ENCODE measurements at places on chromosomes 16 and 17.

GRCh38 chr16:52383640-52384292 lies 163.2 kb downstream of the TOX3 start:
- H3K4me3 ChIP-seq = no peak overlapping the region
- no peak overlapping the region for H3K27ac ChIP-seq
- no peaks in the 10 kb centered on the region for H3K4me1 ChIP-seq
- no peaks in the 10 kb centered on the region for H3K36me3 ChIP-seq
- no peaks in the 10 kb centered on the region for H3K27me3 ChIP-seq

DNA sequence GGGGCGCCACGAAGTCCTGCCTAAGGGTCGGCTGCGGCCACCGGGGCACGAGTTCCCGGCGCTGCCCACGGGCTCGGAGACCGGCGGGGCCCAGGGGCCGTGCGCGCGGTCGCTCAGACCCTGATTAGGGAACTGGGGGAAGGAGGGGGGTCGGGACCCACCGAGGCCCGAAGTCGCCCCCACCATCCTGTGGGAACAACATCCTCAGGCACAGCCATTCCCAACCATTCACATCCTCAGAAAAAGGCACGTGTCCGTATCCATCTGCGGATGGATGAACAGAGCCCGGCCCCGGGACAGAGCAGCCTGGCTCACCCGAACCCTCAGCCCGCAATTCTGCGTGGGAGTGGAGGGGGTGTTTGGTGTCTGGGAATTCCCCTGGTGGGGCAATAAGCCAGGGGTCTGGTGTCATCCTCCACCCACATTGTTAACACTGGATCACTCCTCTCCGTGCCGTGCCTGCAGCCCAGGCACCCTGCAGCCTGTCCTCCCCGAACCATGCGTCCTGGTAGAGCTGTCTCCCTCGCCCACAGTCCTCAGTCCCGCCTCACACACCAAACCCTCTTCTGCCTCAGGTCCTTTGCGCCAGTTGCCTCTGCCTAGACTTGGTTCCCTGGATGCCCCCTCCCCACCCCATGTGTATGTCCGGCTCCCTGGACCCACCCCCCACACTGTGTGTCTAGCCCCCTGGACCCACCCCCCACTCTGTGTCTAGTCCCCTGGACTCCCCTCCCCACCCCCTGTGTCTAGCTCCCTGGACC lies 789 bp upstream of the CCDC57 start:
- no peak for DNase-seq
- H3K27ac ChIP-seq = peak overlapping the region; percentile 85
- no peaks in the 10 kb centered on the region for H3K36me3 ChIP-seq
- peaks cover 19% of the 10 kb centered on the region for H3K4me1 ChIP-seq
- H3K27me3 ChIP-seq = no peaks in the 10 kb centered on the region

DNA sequence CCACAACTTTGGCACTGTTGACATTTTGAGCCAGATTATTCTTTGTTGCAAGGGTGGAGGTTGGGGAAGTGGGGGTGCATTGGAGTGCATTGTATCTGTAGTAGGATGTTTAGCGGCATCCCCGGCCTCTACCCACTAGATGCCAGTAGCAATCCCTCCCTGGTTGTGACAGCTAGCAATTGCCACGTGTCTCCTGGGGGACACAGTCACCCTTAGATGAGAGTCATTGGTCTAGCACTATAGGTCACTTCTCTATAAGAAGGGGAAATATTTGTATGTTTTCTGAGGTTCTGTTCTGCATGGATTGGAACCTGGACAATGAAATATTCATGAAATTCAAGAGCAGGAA lies 32.4 kb downstream of the MSI2 start:
- DNase-seq = peak; percentile 65
- no peaks in the 10 kb centered on the region for H3K27me3 ChIP-seq
- peaks cover 73% of the 10 kb centered on the region for H3K4me1 ChIP-seq
- H3K36me3 ChIP-seq = no peaks in the 10 kb centered on the region
- peak overlapping the region; percentile 86 for H3K27ac ChIP-seq

DNA sequence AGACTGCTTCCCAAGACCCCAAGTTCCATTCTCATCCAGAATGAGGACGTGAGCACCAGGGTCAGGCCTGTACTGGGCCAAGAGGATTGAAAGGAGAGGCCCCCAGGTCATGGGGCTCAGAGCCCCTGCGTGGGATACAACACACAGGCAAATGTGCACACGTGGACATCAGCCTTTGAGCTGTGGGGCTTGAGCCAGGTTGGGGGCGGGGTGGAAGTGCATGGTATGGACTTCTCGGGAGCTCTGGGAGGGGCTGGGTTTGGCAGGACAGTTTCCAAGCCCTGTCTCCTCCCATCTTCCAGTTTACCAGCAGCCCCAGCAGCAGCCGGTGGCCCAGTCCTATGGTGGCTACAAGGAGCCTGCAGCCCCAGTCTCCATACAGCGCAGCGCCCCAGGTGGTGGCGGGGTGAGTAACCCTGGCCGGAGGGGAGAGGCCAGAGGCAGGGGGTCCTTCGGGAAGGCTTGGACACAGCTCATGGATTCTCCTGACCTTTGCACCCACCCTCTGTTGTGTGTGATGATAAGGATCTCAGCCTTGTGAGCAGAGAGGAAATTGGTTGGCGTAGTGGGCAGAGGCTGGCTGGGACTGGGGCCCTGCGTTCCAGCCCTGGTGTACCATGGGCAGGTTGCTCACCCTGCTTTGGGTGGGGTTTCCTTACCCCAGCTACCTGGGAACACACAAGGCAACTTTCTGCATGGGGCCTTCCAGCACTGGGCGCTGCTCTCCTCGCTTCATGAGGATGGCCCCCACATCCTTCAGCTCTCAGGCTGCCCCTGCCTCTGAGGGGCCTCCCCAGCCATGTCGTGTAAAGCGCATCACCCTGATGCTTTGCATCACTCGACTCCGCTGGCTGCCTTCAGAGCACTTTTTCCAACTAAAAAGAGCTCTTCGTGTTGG lies 10.4 kb upstream of the LASP1NB start:
- H3K36me3 ChIP-seq = no peaks in the 10 kb centered on the region
- no peak for DNase-seq
- no peaks in the 10 kb centered on the region for H3K27me3 ChIP-seq

GRCh38 chr17:72282439-72283029 lies 161.7 kb downstream of the SOX9 start:
- no peaks in the 10 kb centered on the region for H3K36me3 ChIP-seq
- H3K4me1 ChIP-seq = no peaks in the 10 kb centered on the region
- no peak for DNase-seq
- no peak overlapping the region for H3K27ac ChIP-seq

- H3K4me3 ChIP-seq = no peak overlapping the region
- H3K4me1 ChIP-seq = peaks cover 27% of the 10 kb centered on the region
- DNase-seq = no peak
- H3K36me3 ChIP-seq = no peaks in the 10 kb centered on the region
- no peaks in the 10 kb centered on the region for H3K27me3 ChIP-seq
- no peak overlapping the region for H3K27ac ChIP-seq
Observed at GRCh38 chr16:84735849-84736586, 36.2 kb downstream of the USP10 start.

GRCh38 chr17:30212750-30213149 lies 22.7 kb downstream of the SLC6A4 start:
- no peaks in the 10 kb centered on the region for H3K36me3 ChIP-seq
- H3K27ac ChIP-seq = no peak overlapping the region
- DNase-seq = no peak
- H3K4me1 ChIP-seq = no peaks in the 10 kb centered on the region

GRCh38 chr17:56598466-56598865 lies 5.0 kb downstream of the NOG start:
- H3K4me3 ChIP-seq = no peak overlapping the region
- H3K36me3 ChIP-seq = no peaks in the 10 kb centered on the region
- H3K27me3 ChIP-seq = no peaks in the 10 kb centered on the region
- DNase-seq = no peak
- peaks cover 29% of the 10 kb centered on the region for H3K4me1 ChIP-seq

GRCh38 chr17:43011728-43012472 lies 5.3 kb downstream of the IFI35 start:
- no peaks in the 10 kb centered on the region for H3K27me3 ChIP-seq
- no peak for DNase-seq
- H3K4me3 ChIP-seq = no peak overlapping the region
- H3K27ac ChIP-seq = peak overlapping the region; percentile 30
- H3K36me3 ChIP-seq = peaks cover 9% of the 10 kb centered on the region

Measured in gastrocnemius medialis (tissue), 4 donors.